Activated naive CD4-positive, alpha-beta T cell treated with anti-CD3 and anti-CD28 coated beads, Interleukin-2, amount 50 U/mL, for 72 hours (primary cell): ENCODE measurements at places on chromosomes 11 and 22. TPM values are rescaled to one million over a fixed set of nuclear protein-coding genes. Genes with fewer than 3 reads are reported as not detected.

The CASP5 gene
- total RNA-seq, result not detected

The MRGPRE gene
- total RNA-seq, result not detected

The ISX gene
- not detected for total RNA-seq

The PLAAT2 gene
- not detected for total RNA-seq

The BCR gene
- total RNA-seq, result 63.7 TPM

The GAL3ST3 gene
- 1.1 TPM for total RNA-seq

The ZNF280B gene
- total RNA-seq, result 2.4 TPM

The SCN3B gene
- total RNA-seq, result 0.06 TPM

The MYRF gene
- 1.6 TPM for total RNA-seq

The PDE3B gene
- total RNA-seq, result 10.7 TPM

The LINC01488 gene
- total RNA-seq, result not detected

The INTS4 gene
- total RNA-seq, result 48.6 TPM

The TMPRSS5 gene
- total RNA-seq, result 0.89 TPM

The TEX12 gene
- not detected for total RNA-seq

The RPS6KA4 gene
- total RNA-seq, result 23.2 TPM

The NECTIN1 gene
- total RNA-seq, result 2.2 TPM

The OR51D1 gene
- not detected for total RNA-seq

The ZNF214 gene
- not detected for total RNA-seq

The CD248 gene
- total RNA-seq, result 0.31 TPM

The OR6A2 gene
- 0.09 TPM for total RNA-seq

The DCHS1 gene
- total RNA-seq, result 2.1 TPM

The FXYD6 gene
- total RNA-seq, result 0.31 TPM

The RFPL2 gene
- 0.29 TPM for total RNA-seq

The SMIM35 gene
- not detected for total RNA-seq
